ENCODE measurements at places on chromosomes 13 and 19. TPM values are rescaled to one million over a fixed set of nuclear protein-coding genes. Genes with fewer than 3 reads are reported as not detected.

GRCh38 chr13:85799097-85799582, at the start of gene SLITRK6:
TSS of gene SLITRK6 (minus strand) at chr13:85799419. CDS start at chr13:85796508, 2,911 bp downstream.
- H3K27ac ChIP-seq: no peak within 1 kb of the TSS
- H3K36me3 ChIP-seq: peaks cover 4% of the 10 kb centered on the region
- no peaks in the 10 kb centered on the region for H3K27me3 ChIP-seq
- no peak within 1 kb of the TSS for H3K4me3 ChIP-seq

GRCh38 chr13:44384778-44385177, 11.2 kb downstream of the SERP2 start:
- no peak overlapping the region for H3K27ac ChIP-seq
- no peak for DNase-seq
- no peak overlapping the region for H3K4me3 ChIP-seq
- H3K27me3 ChIP-seq: no peaks in the 10 kb centered on the region
- H3K36me3 ChIP-seq: no peaks in the 10 kb centered on the region

- no peak overlapping the region for H3K27ac ChIP-seq
- peaks cover 19% of the 10 kb centered on the region for H3K36me3 ChIP-seq
- H3K27me3 ChIP-seq: no peaks in the 10 kb centered on the region
- no peak overlapping the region for H3K4me3 ChIP-seq
- H3K4me1 ChIP-seq: peaks cover 23% of the 10 kb centered on the region
Observed at GRCh38 chr13:98487522-98487921, 89.4 kb downstream of the STK24 start.

GRCh38 chr19:42497492-42498168, 30.7 kb downstream of the CEACAM1 start:
- peak; percentile 70 for DNase-seq
- peak overlapping the region; percentile 77 for H3K27ac ChIP-seq
- H3K36me3 ChIP-seq: no peaks in the 10 kb centered on the region
- H3K4me3 ChIP-seq: peak overlapping the region; percentile 22
- no peaks in the 10 kb centered on the region for H3K27me3 ChIP-seq
- peaks cover 33% of the 10 kb centered on the region for H3K4me1 ChIP-seq

- H3K27ac ChIP-seq: no peak overlapping the region
- H3K36me3 ChIP-seq: no peaks in the 10 kb centered on the region
- no peaks in the 10 kb centered on the region for H3K4me1 ChIP-seq
- no peaks in the 10 kb centered on the region for H3K27me3 ChIP-seq
- no peak overlapping the region for H3K4me3 ChIP-seq
- DNase-seq: no peak
Observed at GRCh38 chr13:22061806-22062391, 391.0 kb downstream of the FGF9 start.

DNA sequence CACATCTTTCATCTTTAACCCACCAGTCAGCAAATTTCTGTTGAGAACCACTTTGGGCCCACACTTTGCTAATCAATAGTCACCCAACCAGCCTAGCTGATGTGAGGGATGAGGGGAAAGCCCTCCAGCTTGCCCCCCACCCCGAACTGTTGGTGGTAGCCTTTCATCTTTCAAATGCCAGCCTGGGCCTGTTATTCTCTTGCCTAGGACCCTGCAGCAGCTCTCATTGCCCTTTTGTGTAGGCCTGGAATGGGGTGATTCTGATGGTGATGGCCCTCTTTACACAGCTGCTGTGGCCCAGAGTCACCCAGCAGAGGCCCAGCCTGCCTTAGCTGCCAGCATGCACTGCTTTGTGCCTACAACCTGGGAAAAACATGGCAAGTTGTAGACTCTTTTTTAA, 294.5 kb downstream of the SLC7A1 start:
- no peak for DNase-seq
- H3K4me3 ChIP-seq: no peak overlapping the region
- H3K36me3 ChIP-seq: no peaks in the 10 kb centered on the region
- no peaks in the 10 kb centered on the region for H3K4me1 ChIP-seq
- H3K27ac ChIP-seq: no peak overlapping the region
- H3K27me3 ChIP-seq: no peaks in the 10 kb centered on the region

GRCh38 chr19:4174895-4175668, 7.3 kb downstream of the SIRT6 start:
- no peak overlapping the region for H3K4me3 ChIP-seq
- no peak for DNase-seq
- no peak overlapping the region for H3K27ac ChIP-seq
- peaks cover 29% of the 10 kb centered on the region for H3K27me3 ChIP-seq
- peaks cover 15% of the 10 kb centered on the region for H3K36me3 ChIP-seq
- no peaks in the 10 kb centered on the region for H3K4me1 ChIP-seq

The CEACAM8 gene
- total RNA-seq: not detected

The RAB20 gene
- total RNA-seq: 9.7 TPM

The ZNF714 gene
- total RNA-seq: 6.8 TPM
